ENCODE measurements at places on chromosomes 13 and 19.
A peak's percentile ranks its signal among the peaks of the same experiment; 100 is the strongest.

DNA sequence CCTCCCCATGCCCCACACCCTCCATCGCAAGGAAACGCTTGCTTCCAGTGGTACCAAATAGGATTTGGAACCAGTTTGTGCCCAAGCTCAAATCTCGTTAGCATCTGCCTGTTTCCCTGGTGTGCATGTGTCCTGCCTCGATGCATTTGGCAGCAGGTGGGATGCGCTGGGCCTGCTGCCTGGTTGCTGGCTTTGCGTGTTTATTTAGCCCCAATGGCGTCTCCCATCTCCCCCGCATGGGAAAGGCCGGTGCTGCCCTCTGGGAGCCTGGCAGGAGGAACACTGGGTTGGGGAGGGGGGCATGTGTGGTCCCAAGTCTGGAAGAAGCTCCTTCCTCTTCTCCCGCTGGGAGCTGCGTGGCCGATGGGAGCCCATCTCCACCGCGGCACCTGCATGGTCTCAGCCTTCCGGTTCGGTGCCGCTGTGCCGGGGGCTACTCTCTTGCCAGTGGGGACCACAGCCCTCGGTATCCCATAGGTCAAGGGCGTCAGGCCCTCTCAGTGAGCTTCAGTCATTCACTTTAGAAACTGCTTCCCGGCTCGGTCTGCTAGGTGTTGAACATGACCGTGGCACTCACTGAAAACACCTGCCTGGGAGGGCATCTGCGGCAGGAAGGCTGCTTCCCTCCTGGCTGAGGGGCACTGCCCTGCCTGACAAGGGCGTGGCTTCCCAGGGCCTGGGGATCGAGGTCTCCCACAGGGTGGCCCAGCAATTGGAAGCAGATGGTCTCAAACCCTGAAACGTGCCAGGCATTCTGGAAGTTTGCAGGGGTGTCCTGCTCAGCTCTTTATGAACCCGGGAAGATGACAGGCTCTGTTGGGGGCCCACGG, 11.8 kb upstream of the F7 start:
- DNase-seq: no peak

DNA sequence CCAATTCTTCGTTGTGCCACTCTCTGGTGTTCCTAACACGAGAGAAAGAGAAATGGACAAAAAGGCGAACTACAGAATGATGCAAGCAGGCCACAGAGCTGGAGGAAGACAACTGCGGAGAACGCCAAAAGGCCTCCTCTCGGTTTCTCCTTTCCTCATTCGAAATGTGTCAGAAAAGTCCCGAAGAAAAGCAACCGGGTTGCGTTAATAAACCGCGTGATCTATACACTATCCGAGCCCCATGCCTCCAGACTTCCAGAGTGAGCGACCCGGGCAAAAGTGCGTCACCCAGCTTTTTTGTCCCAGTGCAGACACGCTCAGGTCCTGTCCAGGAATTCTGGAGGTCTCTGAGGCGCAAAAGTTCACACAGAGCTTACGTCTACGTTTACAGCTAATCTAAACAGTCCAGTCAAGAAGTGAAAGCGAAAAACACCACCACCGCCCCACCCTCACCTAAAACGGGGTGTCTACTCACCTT, 413 bp downstream of the N4BP2L2 start:
- no peak for DNase-seq

- no peak for DNase-seq
Observed at GRCh38 chr13:64160479-64160878, 2744.8 kb upstream of the PCDH20 start.

DNA sequence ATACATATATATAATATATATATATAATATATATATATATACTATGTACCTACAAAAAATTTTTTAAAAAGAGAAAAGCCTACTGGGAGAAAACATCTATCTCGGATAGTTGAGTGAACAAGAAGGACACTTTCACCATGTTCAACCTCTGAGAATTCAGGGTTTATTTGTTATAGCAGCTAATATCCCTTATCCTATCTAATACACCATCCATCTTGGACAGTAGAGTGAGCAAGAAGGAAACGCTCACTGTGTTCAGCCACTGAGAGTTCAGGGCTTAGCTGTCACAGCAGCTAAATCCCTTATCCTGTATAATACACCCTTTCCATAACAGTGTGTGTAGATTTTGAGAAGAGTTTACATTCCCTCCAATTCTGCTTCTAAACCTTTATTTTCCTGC, 38.1 kb upstream of the CACNA1A start:
- no peak for DNase-seq

DNA sequence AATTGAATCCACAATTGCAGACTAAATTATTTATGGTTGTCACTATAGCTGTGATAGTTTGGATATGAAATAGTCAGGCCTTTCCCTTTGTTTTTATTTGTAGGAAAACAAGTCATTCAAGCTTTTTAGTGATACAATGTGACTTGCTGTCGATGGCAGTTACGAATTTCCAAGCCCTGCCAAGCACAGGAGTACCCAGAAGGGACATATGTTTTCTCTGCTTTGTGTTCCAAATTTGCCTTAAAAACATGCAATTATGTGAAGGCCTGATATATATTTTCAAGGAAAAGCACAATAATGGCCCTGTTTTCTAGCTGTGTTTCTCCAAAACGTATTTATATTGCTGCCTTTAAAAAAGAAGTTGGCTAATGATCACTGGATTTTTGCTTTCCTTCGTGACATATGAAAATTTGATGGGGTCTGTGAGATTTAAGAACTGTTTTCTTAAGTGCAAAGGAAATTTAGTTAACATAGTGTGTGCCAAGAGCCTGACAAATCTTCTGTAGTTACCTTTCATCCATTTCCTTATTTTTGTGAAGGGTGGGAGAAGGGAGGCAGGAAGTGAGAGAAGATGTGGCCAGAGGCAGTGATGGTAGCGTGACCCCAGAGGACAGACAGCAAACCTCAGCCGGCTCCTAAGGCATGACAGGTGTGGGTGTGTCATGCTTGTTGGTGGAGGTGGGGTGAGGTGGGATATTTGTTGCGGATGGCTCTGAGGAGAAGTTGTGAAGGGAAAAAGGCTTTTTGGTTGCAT, 79.6 kb downstream of the TEX26 start:
- no peak for DNase-seq

- no peak for DNase-seq
Observed at GRCh38 chr19:44176590-44176989, 11.7 kb downstream of the ZNF226 start.

DNA sequence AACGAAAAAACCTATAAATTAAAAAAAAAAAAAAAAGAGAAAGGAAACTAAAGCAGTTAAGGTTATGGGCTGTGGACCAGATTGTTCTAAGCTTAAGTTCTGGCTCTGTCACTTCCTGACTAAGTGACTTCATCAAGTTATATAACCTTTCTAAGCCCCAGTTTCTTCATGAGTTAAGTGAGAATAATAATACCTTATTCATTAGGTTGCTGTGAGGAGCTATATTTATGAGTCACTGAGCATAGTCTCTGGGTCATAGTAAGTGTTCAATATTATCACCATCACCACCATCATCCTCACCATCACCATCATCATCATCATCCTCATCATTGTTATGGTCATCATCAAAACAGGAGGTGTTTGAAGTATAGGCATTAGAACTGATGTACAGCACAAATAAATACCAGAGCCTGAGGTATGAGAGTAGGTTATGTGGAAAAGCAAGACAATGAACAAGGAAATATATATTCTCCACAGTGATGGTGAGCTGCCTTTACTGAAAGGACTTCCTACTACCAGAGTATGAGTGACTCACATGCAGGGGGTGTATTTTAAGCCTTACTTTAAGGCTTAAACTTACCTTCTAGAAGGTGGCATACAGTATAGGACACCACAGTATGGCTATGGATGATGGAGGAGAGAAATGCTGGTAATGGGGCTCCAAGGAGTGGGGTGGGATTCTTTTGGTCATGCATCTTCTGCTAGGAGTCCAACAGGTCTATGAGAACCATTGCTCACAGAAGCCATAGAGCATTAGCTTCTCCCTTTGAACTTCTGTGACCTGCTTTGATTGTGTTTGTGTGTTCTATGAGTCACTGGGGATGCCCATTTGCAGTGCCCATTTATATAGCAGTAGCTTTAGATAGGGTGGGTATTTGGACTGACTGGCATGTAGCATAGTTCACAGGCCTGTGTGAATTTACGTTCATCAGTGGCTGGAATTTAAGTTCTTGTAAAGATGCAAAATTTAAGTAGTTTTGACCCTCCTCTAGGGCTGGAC, 104.4 kb downstream of the KLF5 start:
- DNase-seq: no peak

DNA sequence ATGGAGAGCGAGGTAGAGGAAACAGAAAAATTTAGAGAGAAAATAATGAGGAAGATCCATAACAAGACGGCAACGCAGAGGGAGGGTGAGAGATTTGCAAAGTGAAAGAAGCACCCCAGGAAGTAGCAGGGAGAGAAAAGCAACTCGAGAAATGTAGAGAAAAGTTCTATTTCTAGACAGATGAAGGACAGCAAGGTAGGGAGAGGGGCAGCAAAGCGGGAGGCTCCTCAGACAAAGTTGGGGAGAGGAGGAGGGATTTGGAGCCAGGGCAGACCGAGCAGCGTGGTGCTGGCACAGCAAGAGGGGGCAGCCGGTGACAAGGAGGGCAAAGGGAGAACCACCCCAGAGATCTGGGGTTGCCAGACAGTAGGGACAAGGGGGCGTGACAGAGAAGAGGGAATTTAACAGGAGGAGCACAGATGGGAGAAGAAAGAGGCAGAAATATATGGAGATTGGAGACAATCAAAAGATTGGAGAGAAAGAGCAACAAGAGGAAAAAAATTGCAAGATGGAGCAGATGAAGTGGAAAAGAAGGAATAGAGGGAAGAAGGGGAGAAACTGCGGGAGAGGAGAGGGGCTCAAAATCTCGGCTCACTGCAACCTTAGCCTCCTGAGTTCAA, 989 bp downstream of the ZNF766 start:
- peak; percentile 10 for DNase-seq

- DNase-seq: no peak
Observed at GRCh38 chr13:50257646-50258045, 242.4 kb downstream of the KCNRG start.

GRCh38 chr19:18274781-18275356, 617 bp upstream of the IQCN start:
- no peak for DNase-seq

GRCh38 chr19:51024924-51025323, 1.5 kb downstream of the KLK11 start:
- DNase-seq: no peak

GRCh38 chr13:50403311-50403710, 388.1 kb downstream of the KCNRG start:
- DNase-seq: no peak

- DNase-seq: no peak
Observed at GRCh38 chr19:17848595-17849292, 962 bp upstream of the JAK3 start.

DNA sequence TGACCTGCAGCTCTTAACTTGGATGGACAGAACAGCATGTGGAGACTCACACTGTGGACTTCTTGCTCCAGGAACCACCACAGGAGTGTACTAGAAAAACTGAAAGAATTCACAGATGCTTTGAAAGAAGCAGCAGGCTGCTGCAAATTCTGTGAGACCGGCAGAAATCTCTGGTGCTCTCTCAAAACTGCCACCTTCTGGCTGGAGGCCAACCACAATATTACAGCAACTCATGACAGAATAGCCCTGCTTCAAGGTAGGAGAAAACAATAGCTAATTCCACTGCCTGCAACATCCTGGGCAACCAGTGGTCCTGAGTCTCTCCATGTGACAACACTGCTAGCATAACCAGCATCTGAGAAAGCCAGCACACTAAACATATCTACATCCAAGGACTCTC, 26.9 kb downstream of the CDK8 start:
- DNase-seq: no peak

DNA sequence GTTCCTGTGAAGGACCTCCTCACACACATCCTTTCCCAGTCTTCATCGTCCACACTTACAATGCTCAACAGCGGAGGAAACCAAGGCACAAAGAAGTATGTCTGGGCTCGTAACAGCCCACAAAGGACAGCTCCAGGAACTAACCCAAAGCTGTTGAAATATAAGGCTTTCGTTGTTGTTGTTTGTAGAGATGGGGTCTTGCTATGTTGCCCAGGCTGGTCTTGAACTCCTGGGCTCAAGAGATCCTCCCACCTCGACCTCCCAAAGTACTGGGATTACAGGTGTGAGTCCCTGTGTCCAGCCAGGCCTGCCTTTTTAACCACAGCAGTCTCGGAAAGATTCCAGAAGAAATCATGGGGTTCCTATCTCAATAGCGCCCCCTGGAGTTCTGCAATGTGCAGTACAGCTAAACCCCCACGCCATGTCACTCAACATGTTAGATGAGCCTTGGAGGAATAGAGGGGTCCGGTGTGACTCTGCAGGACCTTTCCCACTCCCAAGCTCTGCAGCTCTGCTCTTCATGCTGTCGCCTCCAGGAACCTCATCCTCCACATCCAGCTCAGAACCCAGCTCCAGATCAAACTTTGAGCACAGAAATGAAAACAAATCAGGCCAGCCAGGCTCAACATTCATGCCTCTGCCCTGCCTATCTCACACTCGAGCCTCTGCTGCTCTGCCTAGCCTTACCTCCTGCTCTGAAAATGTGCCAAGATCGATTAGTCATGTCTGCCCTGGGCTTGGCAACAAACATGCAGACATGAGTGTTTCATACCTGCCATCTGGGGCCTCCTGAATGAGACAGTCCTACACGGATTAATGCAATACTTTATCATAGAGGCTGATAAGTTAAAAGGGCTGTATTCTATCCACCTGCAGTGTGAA, 7.5 kb downstream of the PLA2G4C start:
- DNase-seq: peak; percentile 35

- DNase-seq: no peak
Observed at GRCh38 chr13:113064534-113065405, 40.8 kb upstream of the F7 start.

- no peak for DNase-seq
Observed at GRCh38 chr19:42248270-42249148, 6.1 kb upstream of the GSK3A start.

DNA sequence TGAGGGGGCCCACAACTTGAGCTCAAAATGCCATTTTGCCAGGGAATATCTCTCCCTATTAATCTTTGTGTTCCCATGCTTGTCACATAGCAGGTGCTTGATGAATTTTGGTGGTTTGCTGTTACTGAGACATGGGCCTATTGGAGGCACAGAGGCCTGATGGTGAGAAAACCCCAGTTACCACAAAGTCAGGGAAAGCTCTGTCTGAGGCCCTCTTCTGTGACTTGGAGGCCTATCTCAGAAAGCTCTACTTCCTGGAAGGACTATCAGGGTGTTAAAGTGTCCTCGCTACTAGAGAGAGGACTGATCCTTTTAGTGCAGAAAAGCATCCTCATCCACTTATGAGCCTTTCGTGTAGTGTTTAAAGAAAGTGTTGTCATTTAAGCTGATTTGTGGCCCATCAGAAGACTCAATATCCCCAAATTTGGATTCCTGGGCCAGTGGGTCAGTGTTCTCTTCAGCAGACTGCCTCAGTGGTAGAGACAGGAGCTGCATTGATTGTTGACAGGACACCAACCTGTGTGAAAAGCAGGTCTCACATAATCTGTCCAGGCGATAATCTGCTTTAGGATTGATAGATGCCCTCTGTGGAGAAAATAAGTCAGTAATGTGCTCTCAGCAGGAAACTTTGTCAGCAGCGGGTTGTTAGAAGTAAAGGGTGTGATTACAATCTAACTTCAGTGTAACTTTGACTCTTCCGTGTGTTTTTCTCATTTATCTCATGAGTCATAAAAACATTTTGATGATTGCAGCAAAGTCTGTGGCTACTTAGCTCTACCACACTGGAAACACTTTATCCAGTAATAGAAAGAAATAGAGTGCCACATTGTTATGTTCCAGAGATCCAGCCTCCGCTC, 121.0 kb downstream of the AKAP11 start:
- no peak for DNase-seq
